ENCODE measurements at places on chromosomes 1 and 21. TPM values are rescaled to one million over a fixed set of nuclear protein-coding genes. Genes with fewer than 3 reads are reported as not detected.
A peak's percentile ranks its signal among the peaks of the same experiment; 100 is the strongest.

Gene PIGR
- 841 TPM for total RNA-seq

DNA sequence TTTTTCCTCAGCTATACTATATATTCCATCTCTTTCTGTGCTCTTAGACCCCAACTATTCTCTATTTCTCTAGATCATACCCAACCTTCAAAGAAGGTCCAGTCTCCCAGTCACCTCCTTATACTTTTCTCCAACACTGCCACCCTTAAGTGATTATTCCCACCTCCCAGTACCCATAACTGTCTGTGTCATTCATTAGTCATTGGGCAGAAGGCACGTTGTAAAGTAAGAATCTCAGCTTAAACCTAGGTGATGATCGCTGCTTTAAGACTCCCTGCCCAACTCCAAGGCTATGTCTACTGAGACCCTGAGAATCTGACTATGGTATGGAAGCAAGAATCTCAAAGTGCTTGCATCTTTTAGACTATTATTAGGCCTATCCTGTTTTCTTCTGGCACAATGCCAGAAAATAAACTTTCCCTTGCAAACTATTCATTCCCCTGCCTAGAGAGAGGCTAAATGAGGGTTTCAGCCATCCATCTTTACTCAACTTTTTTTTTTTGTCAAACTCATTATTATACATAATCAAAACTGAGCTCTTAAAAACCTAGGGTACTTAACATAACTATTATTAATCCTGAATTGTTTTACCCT lies 174.3 kb upstream of the DPT start:
- no peak for DNase-seq

GRCh38 chr1:39268906-39269305 lies 64.4 kb downstream of the MACF1 start:
- DNase-seq: peak; percentile 19

DNA sequence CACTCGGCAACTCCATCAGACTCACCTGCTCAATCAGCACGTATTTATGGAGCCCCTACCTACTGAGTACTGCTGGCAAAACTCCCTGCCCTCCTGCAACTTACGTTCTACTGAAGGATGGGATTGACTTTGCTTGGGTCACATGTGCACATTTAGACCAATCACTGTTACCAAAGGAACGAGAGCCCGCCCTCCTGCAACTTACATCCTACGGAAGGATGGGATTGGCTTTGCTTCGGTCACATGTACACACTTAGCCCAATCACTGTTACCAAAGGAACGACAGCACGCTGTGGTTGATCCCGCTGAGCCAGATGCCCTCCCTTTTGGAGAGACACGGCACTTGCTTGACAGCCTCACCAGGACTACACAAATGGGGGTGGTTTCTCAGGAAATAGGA lies 46.0 kb downstream of the UBIAD1 start:
- no peak for DNase-seq

DNA sequence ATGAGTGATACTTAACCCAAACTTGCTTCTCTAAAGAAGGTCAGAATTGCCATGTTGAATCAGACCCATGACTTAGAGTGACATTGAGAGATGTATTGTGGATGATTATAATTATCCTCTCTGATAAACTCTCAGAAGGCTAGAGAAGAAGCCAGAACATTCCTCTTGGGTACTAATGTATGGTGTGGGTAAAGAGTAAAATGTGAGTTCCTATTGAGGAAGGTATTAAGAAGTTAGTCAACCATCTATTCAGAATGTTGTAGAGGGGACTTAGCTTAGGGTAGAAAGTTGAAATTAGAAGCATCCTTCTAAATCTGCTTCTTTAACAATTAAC lies 7.3 kb downstream of the GMEB1 start:
- no peak for DNase-seq

DNA sequence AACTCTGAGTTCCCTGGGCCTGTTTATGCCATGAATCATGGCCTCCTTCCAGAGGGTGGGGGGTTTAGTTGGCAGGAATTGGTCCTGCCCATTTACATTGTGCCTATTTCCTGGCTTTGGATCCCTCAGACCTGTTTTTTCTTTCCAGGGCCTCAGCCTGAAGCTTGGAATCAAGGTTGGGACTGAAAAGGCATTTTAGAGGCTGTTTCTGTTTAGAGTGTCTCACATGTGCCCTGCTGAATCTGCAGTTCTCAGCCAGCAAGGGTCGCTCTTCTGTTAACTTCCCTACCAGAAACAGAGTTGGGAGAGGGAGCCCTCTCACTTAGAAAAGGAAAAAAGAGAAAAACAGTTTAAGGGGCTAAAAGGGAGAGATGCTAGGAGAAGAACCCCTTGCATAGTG lies 191.1 kb downstream of the PTPRC start:
- DNase-seq: peak; percentile 17

DNA sequence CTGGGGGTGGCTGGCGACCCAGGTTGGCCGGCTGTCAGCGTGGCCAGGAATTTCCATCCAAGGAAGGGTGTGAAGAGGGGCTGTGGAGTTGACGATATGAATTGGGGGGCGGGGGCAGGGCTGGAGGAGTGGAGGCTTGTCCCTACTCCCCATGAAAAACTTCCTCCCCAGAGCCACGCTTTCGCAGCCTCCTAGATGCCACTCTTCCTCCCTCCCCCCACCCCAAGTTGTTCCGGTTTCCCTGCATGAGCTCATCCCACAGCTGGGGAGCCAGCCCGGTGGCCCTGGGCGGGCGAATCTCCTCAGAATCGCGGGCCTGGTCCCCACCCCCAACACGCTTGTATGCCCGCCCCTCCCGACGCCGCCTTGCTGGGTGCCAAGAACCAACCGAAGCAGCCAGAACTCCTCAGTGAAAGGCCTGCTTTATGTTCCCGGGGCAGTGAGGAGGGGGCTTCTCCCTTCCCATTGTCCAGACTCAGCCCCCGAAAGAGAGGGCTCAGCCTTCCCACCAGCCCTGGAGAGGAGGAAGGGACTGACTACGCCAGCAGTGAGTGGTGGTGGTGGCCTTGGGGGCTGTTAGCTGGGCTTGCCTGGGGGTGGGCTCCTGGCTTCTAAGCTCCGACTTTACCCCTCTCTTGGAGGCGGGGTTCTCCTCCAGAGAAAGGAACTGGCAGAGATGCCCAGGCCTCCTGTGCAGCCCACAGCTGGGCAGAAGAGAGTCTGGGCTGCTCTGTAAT lies 1.8 kb upstream of the CSMD2 start:
- DNase-seq: no peak

DNA sequence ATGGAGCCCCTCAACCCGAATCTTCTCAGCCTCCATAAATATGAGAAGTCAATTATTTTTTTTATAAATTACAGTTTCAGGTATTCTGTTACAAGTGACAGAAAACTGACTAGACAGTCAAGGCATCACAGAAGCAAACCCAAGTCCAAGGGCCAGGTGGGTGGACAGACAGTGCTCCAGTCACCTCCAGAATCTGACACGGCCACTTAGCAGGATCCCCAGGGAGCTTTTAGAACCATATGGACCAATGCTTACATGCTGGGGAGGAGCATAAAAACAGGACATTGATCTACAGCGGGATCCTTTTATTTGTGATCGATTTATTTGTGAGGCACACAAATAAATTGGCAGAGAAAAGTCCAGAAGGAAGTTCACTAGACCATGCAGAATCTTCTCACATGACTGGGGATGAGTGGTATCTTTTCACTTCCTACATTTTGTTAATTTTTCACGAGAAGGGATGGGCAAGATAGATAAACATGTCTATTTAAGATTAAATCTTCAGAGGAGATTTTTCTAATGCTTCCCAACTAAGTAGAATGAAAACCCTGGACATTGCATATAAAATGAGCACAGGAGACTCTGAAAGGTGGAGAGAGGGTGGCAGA lies 15.0 kb downstream of the ZNF496 start:
- DNase-seq: no peak

DNA sequence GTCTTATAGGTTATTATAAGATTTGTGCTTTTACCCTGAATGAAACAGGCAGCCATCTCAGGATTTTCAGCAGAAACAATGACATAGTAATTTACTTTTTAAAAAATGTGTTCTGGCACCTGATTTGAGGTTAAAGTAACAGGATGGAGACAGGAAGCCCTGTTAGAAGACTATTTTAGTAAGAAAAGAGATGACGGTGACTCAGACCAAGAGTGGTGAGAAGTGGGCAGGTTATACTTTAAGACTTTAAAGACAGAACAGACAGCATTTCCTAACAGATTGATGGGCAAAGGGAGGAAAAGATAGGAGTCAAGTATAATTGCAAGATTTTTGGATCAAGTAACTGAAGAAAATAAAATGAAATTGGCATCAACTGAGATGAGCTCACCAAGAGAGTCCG lies 436.8 kb upstream of the NR5A2 start:
- no peak for DNase-seq

Data from kidney (tissue), 22 donors.